Left ventricle myocardium superior (tissue), 1 donor: ENCODE measurements at places on chromosomes 5 and 9. TPM values are rescaled to one million over a fixed set of nuclear protein-coding genes. Genes with fewer than 3 reads are reported as not detected.

Gene SEMA6A
- 6.4 TPM for total RNA-seq

Gene TLE1
- 10.2 TPM for total RNA-seq

GRCh38 chr5:50325237-50325832 is 115.8 kb downstream of the EMB start:
- DNase-seq, result no peak

DNA sequence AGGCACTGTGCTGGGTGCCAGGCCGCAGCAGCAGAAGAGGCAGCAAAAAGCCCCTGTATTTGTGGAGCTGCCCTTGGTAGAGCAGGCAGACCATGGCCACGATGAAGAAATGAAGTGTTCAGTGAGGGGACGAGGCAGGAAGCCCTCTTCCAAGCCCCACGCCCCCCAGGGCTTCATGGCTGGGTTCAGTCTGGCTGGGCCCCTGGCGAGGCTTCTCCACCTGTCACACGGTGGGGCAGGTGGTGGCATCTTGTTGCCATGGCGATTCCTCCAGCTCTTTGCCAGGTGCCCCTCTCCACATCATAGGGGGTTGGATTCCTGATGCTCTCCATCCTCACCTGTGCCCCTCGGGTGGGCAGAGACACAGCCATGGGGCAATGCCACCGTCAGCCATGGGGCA is 21.5 kb downstream of the ADGRD2 start:
- DNase-seq, result no peak

DNA sequence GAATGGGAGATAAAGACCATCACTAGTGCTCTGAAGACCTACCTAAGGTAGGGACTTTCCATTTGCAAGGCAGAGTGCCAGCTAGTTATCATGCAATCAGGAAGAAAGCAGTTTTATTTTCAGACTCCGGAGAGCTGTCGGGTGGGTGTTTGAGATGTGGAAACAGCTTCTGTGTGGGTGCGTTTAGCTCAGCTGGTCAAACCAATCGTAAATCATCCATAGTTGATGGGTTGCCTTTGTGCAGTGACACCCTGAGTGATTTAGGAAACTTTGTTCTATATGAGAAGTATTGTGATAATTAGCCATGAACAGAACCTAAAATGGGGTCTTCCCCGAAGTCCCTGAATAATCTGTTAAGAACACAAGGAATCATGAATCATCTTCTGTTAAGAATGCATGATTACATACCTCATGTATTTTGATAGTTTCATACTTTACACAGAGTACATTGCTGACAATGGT is 284.3 kb downstream of the ARHGAP26 start:
- no peak for DNase-seq

GRCh38 chr9:73684601-73685000 is 532.9 kb downstream of the ANXA1 start:
- no peak for DNase-seq

DNA sequence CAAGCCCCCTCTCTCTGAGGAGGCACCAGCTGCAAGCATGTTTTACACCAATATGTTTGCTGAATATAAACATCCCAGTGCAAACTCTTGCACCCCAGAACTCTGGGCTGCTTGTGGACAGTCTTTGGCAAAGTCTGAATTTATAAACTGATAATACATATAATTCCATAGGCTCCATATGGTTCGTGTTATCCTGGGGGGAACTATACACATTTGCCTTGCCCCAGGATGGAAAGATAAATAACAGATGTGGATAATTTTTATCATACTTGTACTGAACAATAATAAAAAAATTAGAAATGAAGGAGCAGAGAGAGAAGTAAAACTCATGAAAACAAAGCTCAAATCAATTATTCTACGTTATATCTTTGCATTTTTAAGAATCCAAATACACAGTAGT is 50.6 kb upstream of the GAS1 start:
- no peak for DNase-seq

- no peak for DNase-seq
Measured at GRCh38 chr9:121424024-121424432, 54.0 kb upstream of the STOM start.

- DNase-seq, result no peak
Measured at GRCh38 chr9:69925452-69925851, 104.8 kb downstream of the CFAP95 start.

- no peak for DNase-seq
Measured at GRCh38 chr9:18331808-18332209, 142.1 kb upstream of the ADAMTSL1 start.

DNA sequence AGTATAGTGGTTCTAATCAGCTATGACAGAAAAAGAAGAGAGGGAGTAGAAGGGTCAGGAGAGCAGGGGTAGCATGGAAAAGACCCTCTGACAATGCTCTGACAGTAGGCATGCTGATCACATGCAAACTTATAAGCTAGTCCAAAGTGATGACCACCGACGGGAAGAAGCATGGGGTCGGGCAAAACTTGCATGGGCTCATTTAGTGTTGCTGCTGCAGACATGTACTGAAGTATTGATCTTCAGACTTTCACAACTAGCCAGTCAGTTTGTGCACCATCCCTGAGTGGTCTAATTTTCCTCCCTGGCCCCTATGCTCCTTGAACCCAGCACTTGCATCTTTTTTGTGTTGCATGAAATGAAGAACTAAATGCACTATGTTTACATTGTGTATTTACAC is 225.4 kb downstream of the SYK start:
- DNase-seq, result no peak

DNA sequence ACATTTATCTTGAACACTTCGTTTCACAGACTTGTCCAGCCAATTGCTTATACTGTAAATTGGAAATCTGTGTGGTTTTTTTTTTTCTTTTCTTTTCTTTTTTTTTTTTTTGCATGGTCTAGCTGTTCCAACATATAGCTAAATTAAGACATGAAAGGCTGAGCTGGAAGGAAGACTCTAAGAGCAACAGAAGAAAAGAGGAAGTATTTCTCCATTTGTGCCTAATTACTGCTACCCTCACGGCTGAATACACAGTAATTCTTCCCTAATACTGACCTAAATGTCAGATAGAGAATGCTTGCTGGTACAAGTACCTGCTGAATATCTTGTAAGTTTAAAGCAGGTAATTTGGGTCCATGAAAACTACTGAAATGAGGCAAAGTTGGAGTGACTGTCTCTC is 11.0 kb upstream of the HAPLN1 start:
- DNase-seq, result no peak

- DNase-seq, result no peak
Measured at GRCh38 chr5:45622365-45622764, 73.8 kb downstream of the HCN1 start.

GRCh38 chr5:38615042-38615441 is 58.6 kb upstream of the LIFR start:
- DNase-seq, result no peak
